ENCODE measurements at places on chromosomes 12 and 14.
A peak's percentile ranks its signal among the peaks of the same experiment; 100 is the strongest.

GRCh38 chr12:122100568-122100967 lies 22.0 kb downstream of the MLXIP start:
- no peak for DNase-seq

GRCh38 chr12:114209861-114210260 lies 196.1 kb downstream of the TBX5 start:
- DNase-seq: no peak

- DNase-seq: no peak
Measured at GRCh38 chr14:85731186-85731585, 201.2 kb downstream of the FLRT2 start.

DNA sequence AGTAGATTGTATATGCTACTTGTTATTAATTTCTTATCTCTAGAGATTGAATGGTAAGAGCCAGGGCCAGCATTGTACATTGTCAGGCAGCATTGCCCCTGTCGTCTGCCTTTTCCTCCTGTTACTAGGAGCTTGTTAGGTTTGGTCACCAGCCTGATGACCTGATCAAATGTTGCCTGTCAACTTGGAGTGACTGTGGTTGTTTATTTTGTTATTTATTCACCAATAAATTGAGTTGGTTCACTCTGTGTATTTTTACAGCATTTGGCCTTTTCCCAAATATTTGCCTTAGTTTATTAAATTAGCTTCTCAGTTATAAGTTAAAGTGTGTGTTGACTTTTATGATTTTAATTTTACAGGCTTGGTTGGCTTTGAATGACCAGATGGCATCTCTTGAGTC lies 88.4 kb downstream of the PRKCH start:
- DNase-seq: no peak

DNA sequence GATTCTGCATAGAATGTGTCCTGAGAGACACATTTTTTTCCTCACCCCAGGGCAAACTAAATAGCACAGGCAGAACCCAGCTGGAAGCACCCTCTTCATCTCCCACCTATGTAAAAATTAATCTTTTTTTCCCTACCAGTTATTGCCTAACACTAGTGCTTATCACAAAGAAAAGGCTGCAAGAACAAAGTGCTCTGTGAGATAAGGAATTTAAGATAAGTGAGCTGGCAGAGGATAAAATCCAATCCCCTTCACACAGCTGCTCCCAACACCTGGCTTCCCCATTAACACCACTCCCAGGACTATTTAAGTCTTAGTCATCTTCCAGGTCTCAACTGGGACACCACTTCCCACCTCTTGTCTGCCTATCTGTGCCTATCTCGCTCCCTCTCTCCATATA lies 75.2 kb downstream of the TTC9 start:
- DNase-seq: no peak

- DNase-seq: no peak
Measured at GRCh38 chr12:85441741-85442140, 161.7 kb downstream of the ALX1 start.

GRCh38 chr12:52396656-52397055 lies 9.5 kb downstream of the KRT82 start:
- no peak for DNase-seq

DNA sequence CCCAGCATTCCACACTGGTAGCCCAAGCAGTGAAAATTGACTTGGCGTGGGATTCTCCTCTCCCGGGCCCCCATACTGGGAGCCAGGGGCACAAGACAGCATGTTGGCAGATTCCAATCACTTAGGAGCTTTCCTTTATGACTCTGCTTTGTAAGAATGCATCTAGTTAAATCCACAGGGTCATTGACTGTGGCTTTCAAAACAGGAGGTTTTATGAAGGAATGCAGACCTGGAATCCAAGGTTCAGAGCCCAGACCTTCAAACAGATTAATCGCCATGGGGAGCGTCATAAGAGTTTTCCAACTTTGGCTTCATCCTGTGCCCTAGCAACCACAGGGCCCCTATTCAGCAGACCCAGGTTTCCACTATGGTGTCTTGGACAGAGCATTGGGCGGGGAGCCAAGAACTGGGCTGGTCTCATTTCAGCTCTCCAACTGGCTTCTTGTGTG lies 76.4 kb upstream of the RMST start:
- DNase-seq: no peak

DNA sequence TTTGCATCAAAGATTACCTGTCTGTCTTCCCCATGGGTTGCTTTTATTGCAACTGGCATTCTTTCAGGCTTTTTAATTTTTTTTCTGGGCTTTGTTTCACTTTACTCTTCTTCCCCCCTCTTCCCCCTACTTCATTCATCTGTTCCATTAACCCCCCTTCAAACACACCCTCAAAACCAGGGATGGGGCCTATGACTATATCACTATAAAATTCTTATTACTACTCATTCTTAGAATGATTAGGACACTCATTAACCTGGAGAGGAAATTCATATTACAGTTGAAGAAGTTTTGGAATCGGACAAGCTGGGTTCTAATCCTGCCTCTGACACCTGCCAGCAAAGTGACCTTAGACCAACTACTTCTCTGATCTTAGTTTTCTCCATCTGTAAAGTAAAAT lies 24.8 kb upstream of the MDM1 start:
- DNase-seq: no peak

DNA sequence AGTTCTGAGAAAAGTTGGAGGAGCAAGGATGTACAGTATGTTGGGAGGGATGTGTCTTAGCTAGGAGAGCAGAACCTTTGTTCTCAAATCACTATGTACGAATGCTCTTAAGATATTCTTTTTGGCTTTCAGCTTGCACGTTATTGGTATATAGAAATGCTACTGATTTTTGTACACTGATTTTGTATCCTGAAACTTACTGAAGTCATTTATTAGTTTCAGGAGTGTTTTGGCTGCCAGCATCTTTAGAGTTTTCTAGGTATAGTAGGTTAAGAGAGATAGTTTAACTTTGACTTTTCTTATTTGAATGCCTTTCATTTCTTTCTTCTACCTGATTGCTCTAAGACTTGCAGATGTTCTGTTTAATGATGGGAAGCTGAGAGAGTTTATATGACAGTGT lies 442.8 kb upstream of the FBXO33 start:
- DNase-seq: no peak

DNA sequence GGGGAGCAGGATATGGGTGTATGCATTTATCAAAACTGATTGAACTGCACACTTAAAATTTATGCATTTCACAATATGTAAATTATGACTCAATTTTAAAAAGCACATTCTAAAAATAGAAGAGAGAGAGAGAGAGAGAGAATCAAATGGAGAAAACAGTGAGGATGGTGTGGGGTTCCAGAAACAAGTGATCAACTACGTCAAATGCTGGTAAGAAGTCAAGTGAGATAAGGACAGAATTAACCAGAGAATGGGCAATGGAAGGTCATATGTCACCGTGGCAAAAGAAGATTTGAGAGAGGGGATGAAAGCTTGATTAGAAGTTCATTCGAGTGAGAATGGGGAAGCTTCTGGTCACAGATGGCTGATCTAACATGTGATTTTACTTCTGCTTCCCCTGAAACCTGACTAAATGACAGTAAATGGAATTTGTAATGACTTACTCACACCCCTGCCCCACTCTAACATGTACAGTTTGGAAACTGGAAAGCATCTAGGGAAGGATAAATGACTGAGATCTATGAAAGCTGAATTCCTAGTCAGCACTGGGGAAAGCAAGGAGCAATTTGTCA lies 276.5 kb upstream of the AMIGO2 start:
- no peak for DNase-seq

DNA sequence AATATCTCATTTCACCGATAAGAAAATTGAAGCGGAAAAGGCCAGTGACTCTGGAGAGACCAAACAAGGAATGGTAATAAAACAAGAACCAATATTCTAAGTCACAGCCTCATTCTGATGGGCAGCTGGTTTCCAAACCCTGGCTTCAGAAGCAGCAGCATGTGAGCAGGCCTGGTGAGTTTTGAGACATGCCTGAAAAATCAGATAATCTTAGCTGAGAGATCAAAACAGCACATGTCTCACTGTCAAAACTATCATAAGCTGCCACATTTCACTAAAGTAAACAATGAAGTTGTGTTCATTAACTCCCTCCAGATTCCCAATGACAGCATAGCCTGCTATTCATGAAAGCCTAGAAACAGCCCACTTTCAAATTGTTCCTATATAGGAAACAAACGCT lies 36.5 kb downstream of the CIT start:
- no peak for DNase-seq

DNA sequence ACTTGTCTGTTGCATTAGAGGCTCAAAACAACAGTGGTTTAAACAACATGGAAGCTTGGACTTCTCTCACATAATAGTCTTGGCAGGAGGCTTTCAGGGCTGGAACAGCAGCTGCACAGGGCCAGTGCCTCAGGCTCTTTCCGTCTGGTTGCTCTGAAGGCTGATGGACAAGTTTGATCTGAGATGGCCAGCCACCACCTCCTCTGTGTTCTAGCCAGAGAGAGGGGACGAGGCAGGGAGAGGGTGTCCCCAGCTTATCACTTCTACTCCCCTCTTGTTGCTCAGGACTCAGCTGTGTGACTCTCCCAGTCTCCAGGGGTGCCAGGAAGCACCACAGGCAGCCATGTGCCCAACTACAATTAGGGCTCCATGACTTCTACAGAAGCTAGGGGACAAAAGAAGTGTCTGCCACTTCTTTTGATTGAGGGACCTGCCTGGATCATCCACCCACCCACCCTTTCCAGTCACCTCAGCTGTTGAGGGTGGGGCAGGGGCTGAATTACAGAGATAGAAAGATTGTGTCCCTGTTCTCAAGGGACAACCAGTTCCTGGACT lies 46.6 kb downstream of the SMIM41 start:
- DNase-seq: no peak

GRCh38 chr12:124000111-124000510 lies 27.1 kb downstream of the ZNF664 start:
- no peak for DNase-seq

- no peak for DNase-seq
Measured at GRCh38 chr14:68753690-68754089, 39.2 kb downstream of the ZFP36L1 start.

DNA sequence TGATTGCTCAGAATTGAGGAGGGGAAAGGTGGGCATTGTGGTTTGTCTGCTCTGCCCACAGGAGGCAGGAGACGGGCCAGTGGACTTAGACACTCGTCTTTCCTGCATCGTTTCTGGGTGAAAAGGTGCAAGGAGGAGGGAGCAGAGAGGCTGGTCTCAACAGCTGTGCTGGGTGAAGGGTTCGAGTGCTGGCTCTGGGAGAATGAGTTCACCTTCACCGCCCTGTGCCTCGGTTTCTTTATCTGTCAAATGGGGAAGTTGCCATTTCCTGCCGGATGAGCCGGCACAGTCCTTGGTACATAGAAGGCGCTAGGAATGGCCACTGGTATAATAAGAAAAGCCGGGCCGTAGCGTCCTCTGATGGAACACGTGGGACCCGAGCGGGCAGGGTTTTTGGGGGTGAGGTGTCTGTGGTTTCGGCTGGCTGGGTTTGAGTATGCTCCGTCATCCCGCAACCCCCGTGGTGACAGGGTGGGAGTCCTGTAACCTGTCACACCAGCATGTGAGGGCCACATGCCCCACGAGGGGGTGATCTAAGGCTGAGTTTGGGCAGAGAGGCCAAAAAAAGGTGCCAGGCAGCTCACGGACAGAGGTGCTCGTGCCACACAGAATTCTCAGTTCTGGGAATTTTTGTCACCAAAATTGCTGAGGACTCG lies 7.3 kb downstream of the BCL7A start:
- DNase-seq: peak; percentile 30

GRCh38 chr12:6268484-6269157 lies 41.9 kb upstream of the PLEKHG6 start:
- DNase-seq: no peak

DNA sequence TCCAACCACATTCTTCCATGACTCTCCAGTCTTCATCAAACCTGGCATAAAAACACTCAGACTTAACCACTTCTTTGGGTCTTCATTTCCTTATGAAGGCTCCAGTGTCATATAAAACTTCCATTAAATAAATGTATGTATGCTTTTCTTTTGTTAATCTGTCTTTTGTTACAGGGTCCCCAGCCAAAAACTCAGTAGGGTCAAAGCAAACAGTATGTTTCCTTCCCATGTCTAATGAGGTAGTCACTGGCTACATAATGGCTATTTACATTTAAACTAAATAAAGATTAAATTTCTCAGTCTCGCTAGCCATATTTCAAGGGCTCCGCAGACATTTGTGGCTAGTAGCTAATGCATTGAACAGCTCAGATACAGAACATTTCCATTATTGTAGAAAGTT lies 40.1 kb upstream of the STAB2 start:
- DNase-seq: no peak

DNA sequence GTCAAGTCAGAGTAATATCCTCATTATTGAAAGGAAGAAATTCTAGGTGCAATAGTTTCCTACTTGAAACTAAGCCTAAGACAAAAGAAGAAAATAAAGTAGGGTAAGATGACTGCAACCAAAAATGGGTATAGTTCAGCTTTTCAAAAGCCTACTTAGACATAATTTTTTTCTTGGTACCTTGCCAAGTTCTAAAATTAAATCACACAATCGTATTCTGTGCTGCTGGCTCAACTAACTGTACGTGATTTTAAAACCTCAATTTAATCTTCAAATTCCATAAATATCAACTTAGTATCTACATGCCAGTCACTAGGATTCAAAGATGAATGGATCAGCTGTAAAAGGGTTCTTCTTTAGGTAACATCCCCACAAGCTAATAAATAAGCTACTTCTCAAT lies 56.9 kb downstream of the SCAF11 start:
- no peak for DNase-seq

DNA sequence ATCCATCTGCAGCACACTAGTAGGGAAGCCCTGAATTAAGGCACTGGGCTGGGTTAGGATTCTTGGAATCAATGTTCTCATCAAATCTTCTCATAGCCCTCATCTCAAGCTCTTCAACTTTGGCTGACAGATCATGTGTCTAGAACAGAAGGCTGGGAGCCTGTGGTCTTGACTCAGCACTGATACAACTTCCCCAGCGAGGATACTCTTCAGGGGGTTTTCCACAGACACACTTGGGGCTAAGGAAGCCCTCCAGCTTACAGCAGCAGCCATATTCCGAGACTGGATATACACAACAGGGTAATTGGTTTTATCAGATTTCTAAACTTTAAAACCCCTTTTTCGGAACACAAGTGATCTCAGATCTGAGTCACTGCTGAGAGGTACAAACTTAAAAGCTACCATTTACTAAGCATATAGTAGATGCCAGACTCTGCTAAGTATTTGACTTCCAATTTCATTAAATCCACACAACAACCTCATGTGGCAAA lies 3.5 kb downstream of the FMNL3 start:
- DNase-seq: peak; percentile 46

DNA sequence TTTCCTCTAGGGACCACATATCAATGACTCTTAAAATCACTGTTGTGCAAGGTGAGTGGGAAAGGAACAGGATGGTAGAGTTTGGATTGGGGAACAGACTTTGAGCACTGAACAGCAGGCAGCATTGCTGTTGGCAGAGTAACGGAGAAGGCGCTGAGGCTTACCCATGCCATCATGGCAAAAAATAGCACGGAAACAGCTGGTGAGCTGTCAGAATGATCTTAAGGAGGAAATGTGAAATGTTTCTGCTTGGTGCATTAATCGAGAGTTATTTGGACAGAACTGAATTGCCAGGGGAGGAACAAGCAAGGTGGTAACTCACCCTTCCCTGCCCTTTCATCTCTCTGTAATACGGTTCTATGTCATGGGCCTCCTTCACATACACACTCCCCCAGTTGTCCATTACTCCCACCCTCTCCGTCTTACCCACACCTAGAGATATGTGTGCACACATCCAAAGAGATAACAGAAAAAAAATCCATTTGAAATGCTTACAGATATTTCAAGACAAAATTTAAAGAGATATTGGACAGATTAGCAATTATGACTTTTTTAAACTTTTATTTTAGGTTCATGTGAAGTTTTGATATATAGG lies 572.5 kb downstream of the DIO2 start:
- no peak for DNase-seq
